ENCODE measurements at places on chromosomes 13 and 19. TPM values are rescaled to one million over a fixed set of nuclear protein-coding genes. Genes with fewer than 3 reads are reported as not detected.

- H3K36me3 ChIP-seq = no peaks in the 10 kb centered on the region
- H3K4me3 ChIP-seq = no peak overlapping the region
Measured at GRCh38 chr19:53294786-53295441, 27.4 kb upstream of the VN1R4 start.

DNA sequence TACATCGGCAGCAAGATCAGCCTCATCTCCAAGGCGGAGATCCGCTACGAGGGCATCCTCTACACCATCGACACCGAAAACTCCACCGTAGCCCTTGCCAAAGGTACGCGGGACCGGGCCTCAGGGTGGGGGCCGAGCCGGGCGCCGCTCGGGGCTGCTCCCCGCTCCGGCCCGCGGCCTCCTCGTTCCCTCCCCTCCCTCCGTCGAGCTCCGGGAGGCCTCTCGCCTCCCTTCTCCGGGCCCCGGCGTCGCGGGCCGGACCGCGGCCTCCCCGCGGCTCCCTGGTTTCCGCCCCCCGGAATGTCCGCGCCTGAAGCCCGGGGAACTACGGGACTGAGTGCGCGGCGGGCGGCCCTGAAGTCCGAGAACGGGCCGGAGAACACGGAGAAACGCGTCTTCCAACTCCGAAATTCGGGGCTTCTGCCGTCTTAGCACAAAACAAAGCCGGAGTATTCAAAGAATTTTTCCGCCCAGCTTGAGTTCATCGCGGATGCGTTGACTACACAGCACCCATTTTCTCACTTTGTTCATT, 423 bp downstream of the LSM14A start:
- peak overlapping the region; percentile 85 for H3K4me3 ChIP-seq
- H3K36me3 ChIP-seq = peaks cover 12% of the 10 kb centered on the region
- peak; percentile 75 for DNase-seq

- no peak overlapping the region for H3K4me3 ChIP-seq
- H3K27ac ChIP-seq = no peak overlapping the region
- peaks cover 18% of the 10 kb centered on the region for H3K36me3 ChIP-seq
- no peaks in the 10 kb centered on the region for H3K27me3 ChIP-seq
- H3K4me1 ChIP-seq = peaks cover 13% of the 10 kb centered on the region
Measured at GRCh38 chr13:114027826-114028225, 54.0 kb upstream of the C13orf46 start.

The ZNF417 gene
- 3.9 TPM for polyA plus RNA-seq

The PSG1 gene
- not detected for polyA plus RNA-seq

DNA sequence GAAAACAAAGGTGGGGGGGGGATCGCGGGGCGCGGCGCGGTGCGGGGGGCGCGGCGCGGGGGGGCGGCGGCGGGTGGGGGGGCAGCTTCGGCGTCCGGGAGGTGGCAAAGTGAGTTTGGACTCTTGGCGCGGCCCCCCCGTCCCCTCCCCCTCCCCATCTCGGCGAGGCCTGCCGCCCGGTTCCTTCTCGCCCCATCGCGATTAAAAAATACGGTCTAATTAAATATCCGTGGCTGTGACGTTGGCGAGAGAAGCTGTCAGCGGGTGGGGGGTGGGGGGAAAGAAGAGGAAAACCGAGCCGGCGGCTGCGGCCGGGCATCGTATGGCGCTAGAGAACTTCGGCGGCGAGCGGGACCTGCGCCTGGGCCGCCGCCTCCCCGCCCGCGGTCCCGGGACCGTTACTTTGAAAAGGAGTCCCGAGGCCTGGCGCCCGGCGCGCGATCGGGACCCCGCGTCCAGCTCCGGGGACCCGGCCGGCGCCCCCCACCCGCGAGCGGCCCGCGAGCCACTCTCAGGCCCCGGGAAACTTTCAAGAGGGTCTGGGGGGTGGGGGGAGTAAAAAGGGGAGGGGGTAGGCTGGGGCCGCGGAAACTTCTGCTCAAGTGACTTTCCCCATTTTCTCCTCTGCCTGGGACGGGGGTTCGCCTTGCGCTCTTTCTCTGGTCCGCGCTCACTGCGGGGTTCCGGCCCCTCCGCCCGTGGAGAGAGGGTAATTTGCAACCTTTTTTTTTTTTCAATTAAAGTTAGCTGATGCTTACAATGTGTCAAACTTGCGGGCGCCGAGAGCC, 146.3 kb upstream of the ZNF536 start:
- H3K27me3 ChIP-seq = peaks cover 29% of the 10 kb centered on the region
- H3K4me3 ChIP-seq = no peak overlapping the region
- H3K36me3 ChIP-seq = no peaks in the 10 kb centered on the region
- peak; percentile 32 for DNase-seq
- peaks cover 18% of the 10 kb centered on the region for H3K4me1 ChIP-seq

GRCh38 chr19:44824761-44825160, 15.9 kb downstream of the BCAM start:
- no peaks in the 10 kb centered on the region for H3K4me1 ChIP-seq
- no peak overlapping the region for H3K27ac ChIP-seq
- no peak for DNase-seq
- no peak overlapping the region for H3K4me3 ChIP-seq

- no peaks in the 10 kb centered on the region for H3K36me3 ChIP-seq
- peak; percentile 61 for DNase-seq
- H3K27ac ChIP-seq = no peak overlapping the region
- no peak overlapping the region for H3K4me3 ChIP-seq
- no peaks in the 10 kb centered on the region for H3K27me3 ChIP-seq
Measured at GRCh38 chr13:106143930-106144709, 391.3 kb downstream of the EFNB2 start.

The ZNF667 gene
- 0.69 TPM for polyA plus RNA-seq

DNA sequence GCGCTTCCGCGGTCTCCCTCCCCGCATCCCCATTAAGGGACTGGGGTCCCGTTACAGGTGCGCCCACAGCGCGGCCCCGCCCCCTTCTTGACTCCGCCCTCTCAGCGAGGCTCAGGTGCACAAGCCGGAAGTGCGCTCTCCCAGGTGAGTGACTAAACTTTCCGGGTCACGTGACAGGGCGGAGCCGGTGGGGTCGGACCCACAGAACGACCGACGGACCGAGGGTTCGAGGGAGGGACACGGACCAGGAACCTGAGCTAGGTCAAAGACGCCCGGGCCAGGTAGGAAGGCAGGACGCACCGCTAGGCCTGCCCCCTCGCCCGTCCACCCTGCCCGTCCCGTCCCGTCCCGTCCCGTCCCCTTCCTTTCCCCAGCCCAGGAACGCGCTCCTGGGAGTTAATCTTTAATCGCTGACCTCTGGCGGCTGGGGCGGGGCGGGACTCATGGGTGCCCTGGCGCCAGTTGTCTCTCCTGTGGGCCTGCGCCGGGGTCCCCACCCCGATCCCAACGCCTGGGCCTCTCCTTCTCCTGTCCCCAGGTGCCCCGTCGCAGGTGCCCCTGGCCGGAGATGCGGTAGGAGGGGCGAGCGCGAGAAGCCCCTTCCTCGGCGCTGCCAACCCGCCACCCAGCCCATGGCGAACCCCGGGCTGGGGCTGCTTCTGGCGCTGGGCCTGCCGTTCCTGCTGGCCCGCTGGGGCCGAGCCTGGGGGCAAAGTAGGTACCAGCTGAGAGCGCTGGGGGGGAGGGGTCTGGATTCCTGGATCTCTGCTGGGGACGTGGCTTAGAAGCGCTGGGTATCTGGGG, at the start of gene CRB3:
CRB3 (plus strand) TSS at position 202 of the 804 bp plus-strand sequence; CDS start at position 633, 431 bp downstream.
- H3K36me3 ChIP-seq = no peaks in the 10 kb centered on the region
- H3K4me1 ChIP-seq = peaks cover 3% of the 10 kb centered on the region
- peak within 1 kb of the TSS; percentile 41 for H3K4me3 ChIP-seq
- no peaks in the 10 kb centered on the region for H3K27me3 ChIP-seq
- H3K27ac ChIP-seq = no peak within 1 kb of the TSS

DNA sequence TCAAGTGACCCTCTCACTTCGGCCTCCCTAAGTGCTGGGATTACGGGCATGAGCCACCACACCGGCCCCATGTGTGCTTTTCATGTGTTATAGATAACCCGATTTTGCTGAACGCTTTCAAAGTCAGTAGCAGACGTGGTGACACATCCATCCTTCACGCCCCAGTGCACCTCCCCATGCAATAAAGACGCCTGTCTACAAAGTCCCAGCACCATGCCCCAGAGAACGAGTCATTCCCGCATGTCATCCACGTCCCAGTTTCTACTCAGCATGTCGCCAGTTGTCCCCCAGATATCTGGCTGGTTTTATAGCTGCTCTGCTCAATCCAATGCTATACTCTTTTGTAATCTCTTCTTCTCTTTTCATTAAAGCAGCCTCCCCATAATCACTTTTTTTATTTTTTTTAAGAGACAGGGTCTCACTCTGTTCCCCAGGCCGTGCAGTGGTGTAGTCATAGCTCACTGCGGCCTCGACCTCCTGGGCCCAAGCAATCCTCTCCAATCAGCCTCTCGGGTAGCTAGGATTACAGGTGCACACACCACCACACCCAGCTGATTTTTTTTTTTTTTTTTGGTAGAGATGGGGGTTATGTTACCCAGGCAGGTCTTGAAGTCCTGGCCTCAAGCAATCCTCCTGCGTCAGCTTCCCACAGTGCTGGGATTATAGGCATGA, 42.5 kb downstream of the DNM2 start:
- peaks cover 3% of the 10 kb centered on the region for H3K36me3 ChIP-seq
- no peaks in the 10 kb centered on the region for H3K4me1 ChIP-seq
- no peak for DNase-seq
- H3K4me3 ChIP-seq = no peak overlapping the region
- H3K27ac ChIP-seq = no peak overlapping the region

DNA sequence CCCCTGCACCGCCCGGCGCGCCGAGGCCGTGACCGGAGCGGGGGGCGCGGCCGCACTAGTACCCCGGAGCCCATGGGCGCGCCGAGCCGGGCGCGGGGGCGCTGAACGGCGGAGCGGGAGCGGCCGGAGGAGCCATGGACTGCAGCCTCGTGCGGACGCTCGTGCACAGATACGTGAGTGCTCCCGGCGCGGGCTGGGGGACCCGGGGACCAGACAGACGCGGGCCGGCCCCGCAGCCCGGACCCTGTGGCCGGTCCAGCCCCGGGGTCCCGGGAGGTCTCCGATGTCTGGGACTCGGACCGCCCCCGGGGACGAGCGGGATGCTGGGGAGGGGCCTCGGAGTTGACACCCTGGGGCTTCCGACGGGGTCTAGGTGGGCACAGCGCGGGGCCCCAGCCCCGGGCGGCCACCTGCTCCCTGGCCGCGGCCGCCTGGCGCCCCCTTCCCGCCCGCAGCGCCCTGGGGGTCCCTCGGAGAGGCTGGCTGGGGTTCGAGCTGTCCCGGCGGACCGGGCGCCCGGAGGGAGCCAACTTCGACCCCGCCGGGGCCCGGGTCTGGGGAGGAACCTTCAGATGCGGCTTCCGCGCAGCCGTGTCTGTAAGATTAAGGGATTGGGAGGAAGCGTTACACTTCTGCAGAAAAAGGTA, 568 bp downstream of the ATP11A start:
- peak overlapping the region; percentile 91 for H3K27ac ChIP-seq
- H3K4me3 ChIP-seq = peak overlapping the region; percentile 84
- peak; percentile 58 for DNase-seq
- H3K4me1 ChIP-seq = peaks cover 5% of the 10 kb centered on the region
- H3K27me3 ChIP-seq = no peaks in the 10 kb centered on the region
- H3K36me3 ChIP-seq = no peaks in the 10 kb centered on the region

DNA sequence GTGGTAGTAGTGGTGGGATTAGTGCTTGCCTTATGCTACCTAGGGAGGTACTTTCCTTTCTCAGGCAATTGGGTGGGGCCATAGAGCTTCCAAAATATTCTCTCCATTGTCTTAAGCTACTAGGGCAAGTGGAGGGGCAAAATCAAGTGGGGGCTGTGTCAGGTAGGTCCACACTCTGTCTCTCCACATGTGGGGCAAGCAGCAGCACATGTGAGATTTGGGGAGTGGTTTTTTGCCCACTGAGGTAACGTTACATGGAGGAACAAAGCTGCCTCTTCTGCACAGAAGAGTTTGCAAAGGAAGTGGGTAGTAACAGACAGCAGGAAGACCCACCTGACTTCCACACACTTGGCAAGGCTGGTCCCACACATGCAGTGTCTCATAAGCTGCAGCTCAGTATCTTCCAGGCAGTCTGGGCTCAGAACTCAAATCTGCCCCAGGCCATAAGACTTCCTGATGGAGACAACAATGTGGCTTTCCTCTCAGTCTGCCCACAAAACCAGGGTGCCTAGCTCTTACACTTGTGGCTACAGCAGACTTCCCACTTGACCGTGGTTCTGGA, 1581.5 kb upstream of the PCDH20 start:
- H3K4me1 ChIP-seq = no peaks in the 10 kb centered on the region
- no peaks in the 10 kb centered on the region for H3K36me3 ChIP-seq
- H3K4me3 ChIP-seq = no peak overlapping the region
- DNase-seq = no peak
- no peaks in the 10 kb centered on the region for H3K27me3 ChIP-seq

The GPR4 gene
- polyA plus RNA-seq = 12.8 TPM

The DMKN gene
- 278 TPM for polyA plus RNA-seq

- H3K27me3 ChIP-seq = peaks cover 3% of the 10 kb centered on the region
- no peaks in the 10 kb centered on the region for H3K4me1 ChIP-seq
- H3K27ac ChIP-seq = no peak overlapping the region
- peak; percentile 73 for DNase-seq
- H3K36me3 ChIP-seq = no peaks in the 10 kb centered on the region
Measured at GRCh38 chr19:34096020-34096915, 76.0 kb upstream of the LSM14A start.

GRCh38 chr19:10706990-10707389, 5.8 kb downstream of the QTRT1 start:
- H3K27ac ChIP-seq = no peak overlapping the region
- no peak for DNase-seq
- H3K36me3 ChIP-seq = peaks cover 11% of the 10 kb centered on the region

The ANKRD24 gene
- polyA plus RNA-seq = 2.4 TPM

- peak; percentile 48 for DNase-seq
- no peak overlapping the region for H3K27ac ChIP-seq
- H3K27me3 ChIP-seq = no peaks in the 10 kb centered on the region
- peaks cover 40% of the 10 kb centered on the region for H3K36me3 ChIP-seq
Measured at GRCh38 chr19:49983645-49984229, 22.8 kb upstream of the SIGLEC11 start.

GRCh38 chr13:59710996-59711701, 452.6 kb downstream of the DIAPH3 start:
- H3K4me3 ChIP-seq = no peak overlapping the region
- peaks cover 3% of the 10 kb centered on the region for H3K4me1 ChIP-seq

The FCER2 gene
- 1.2 TPM for polyA plus RNA-seq

The CAPN12 gene
- 17.8 TPM for polyA plus RNA-seq

DNA sequence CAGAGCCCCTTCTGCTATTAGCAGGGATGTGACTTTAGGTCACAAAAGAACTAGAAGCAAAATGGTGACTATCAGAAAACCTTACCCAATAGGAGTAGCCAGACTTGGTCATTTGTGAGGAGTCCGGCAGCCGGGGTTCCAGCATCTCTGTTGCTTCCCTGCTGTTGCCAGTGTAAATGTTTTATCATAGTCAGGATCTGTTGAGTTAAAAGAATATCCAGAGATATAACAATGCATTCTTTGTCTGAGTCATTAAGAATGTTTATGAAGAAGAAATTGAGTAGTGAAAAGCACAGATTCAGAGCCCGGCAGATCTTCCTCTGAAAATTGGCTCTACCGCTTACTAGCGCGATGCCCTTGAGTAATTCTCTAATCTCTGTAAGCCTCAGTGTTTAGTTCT, 84.2 kb downstream of the COL4A2 start:
- no peaks in the 10 kb centered on the region for H3K27me3 ChIP-seq
- H3K4me3 ChIP-seq = no peak overlapping the region
- no peaks in the 10 kb centered on the region for H3K36me3 ChIP-seq
- peak overlapping the region; percentile 3 for H3K27ac ChIP-seq
- no peak for DNase-seq

The SARS2 gene
- 17.6 TPM for polyA plus RNA-seq

DNA sequence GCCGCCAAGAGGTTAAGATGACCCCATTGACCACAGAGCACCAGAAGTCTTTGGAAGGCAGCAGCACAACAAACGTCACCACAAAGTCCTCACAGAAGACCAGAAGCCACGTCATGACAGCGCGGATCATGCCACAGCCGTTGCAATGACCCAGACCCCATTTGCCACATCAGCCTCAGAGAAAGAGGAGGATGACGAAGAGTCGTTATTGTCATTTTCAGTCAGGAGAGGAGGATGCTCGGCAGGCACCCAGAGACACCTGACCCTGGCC, 29.6 kb upstream of the CD33 start:
- no peaks in the 10 kb centered on the region for H3K36me3 ChIP-seq
- no peak overlapping the region for H3K27ac ChIP-seq
- no peak for DNase-seq
- H3K4me3 ChIP-seq = no peak overlapping the region
